Urothelium cell line (cell line): ENCODE measurements at places on chromosomes 11 and 22.

DNA sequence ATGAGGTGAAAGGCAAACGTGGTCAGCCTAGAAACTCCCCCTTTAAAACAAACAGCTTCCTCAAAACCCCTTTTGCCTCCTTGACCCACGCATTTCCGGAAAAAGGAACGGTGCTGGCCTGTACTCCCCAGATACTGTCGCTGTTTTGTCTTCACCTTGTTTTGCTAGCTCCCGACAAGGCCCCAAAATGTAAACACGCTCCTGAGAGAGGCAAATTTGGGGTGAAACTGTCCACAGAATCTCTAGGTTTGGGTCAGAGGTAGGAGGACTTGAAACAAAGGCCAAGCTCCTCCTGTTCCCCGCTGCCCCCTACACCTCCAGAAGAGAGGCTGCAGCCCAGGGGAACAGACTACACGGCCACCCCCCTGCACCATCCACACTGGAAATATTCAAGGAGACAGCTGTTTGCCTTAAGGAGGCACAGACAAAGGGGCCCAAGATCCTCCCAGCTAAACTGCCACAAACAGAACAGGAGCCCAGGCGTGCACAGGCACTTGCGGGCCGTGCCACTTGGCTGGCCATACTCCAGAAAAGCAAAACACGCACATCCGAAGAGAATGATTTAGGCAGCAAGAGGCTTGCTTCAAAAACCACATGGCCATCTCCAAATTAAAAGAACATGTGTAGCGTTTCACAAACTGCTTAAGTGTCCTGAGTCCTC is 160.5 kb upstream of the GRK3 start:
- peak; percentile 67 for DNase-seq

GRCh38 chr11:29481738-29482137 is 535.1 kb downstream of the KCNA4 start:
- no peak for DNase-seq

DNA sequence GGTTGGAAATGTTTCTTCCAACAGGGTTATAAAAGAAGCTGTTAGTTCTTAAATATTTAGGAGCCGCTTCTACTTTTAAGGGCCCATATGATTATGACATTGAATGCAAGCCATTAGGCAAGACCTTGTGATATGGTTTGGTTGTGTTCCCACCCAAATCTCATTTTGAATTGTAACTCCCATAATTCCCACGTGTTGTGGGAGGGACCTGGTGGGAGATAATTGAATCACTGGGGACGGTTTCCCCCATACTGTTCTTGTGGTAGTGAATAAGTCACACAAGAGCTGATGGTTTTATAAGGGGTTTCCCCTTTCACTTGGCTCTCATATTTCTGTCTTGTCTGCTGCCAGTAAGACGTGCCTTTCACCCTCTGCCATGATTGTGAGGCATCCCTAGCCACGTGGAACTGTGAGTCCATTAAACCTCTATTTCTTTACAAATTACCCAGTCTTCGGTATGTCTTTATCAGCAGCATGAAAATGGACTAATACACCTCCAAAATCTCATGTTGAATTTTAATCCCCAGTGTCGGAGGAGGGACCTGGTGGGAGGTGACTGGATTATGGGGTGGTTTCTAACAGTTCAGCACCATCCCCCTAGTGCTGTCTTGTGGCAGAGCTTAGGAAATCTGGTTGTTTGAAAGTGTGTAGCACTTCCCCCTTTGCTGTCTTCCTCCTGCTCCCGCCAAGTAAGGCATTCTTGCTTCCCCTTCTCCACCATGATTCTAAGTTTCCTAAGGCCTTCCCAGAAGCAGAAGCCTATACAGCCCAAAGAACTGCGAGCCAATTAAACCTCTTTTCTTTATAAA is 4.3 kb downstream of the CD59 start:
- no peak for DNase-seq

- DNase-seq = no peak
These were observed 118.2 kb upstream of the CSNK2A3 start for GRCh38 chr11:11471201-11471600.

DNA sequence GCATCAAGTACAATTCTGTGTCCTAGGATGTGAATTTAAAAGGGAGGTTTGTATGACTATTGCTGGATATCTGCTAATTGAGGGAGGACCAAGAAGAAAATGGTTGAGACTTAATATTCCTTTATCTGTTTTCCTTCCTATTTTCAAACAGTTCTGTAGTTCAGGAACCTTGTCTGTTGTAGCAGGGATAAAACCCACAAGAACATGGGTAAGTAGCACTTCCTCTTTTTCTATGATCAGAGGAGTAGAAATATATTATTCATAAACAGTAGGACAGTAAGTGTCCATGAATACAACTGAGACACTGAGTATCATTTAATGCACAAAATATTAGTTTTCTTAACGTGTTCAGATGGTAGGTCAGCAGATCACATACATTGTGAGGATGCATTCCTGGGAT is 7.6 kb downstream of the MS4A3 start:
- no peak for DNase-seq
